ENCODE measurements at places on chromosomes 7 and 10. TPM values are rescaled to one million over a fixed set of nuclear protein-coding genes. Genes with fewer than 3 reads are reported as not detected.

The POM121C gene
- total RNA-seq, result 73.3 TPM

The GIMAP5 gene
- total RNA-seq, result 83.9 TPM

GRCh38 chr10:105188737-105189462, 547.8 kb downstream of the SORCS3 start:
- H3K36me3 ChIP-seq, result no peaks in the 10 kb centered on the region
- no peaks in the 10 kb centered on the region for H3K27me3 ChIP-seq
- no peak for DNase-seq

- no peaks in the 10 kb centered on the region for H3K27me3 ChIP-seq
- no peaks in the 10 kb centered on the region for H3K4me1 ChIP-seq
- DNase-seq, result no peak
- no peak overlapping the region for H3K4me3 ChIP-seq
- H3K27ac ChIP-seq, result no peak overlapping the region
- no peaks in the 10 kb centered on the region for H3K36me3 ChIP-seq
Observed at GRCh38 chr10:78964952-78965633, 103.7 kb upstream of the ZMIZ1 start.

Data from activated CD4-positive, alpha-beta memory T cell treated with anti-CD3 and anti-CD28 coated beads, Interleukin-2, amount 10 ng/mL, durations not matched to agents 7 days and 5 days (primary cell).